ENCODE measurements at places on chromosomes 6 and 20.

- DNase-seq, result no peak
These were observed 17.7 kb upstream of the THBS2 start for GRCh38 chr6:169271158-169271876.

GRCh38 chr6:38567436-38567835 is 72.3 kb downstream of the BTBD9 start:
- DNase-seq, result no peak

DNA sequence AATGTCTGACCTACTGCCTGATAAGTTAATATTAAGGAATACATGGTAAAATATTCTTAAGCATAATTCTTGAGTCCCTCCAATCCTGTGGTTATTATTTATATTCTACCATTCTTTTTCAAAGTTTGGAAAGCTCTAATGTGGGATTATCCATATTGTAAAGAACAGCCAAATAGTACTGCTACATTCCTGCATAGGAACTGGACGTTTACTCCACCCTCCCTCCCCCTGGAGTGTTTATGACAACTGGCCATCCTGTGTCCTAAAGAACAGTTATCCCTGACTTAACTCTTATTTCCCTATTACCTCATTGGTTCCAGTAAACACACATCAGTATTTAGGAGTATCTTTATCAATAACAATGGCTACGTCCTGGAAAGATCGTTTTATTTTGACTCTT is 308.7 kb upstream of the TFAP2D start:
- DNase-seq, result no peak

DNA sequence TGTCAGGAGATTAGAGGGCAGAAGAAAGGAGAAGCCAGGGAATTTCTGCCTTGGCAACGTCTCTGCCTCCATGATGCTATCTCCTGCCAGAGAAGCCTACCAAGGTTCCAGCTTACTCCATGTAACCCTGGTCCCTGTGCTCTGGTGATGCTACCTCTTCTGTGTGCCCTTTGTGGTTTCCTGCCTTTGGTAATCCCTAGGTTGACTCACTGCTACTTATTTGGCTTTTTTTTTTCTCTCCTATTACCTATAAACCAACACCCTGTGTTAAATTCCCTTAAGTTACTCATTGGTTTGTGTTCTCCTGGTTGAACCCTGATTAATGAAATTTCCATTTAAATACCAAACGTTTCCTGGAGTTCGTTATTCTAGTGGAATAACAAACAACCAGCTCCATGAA is 527.8 kb upstream of the FLRT3 start:
- DNase-seq, result no peak

DNA sequence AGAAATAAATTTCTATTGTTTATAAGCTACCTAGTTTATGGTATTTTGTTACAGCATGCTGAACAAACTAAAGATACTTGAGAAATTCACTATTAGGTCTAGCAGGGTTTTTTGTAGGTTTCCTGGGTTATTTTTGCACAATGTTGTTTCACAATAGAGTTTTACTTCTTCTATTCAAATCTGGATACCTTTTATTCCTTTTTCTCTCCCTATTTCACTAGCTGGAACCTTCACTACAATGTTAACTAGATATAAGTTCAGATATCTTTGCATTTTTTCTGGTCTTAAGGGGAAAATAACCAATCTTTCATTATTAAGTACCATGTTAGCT is 237.7 kb upstream of the CITED2 start:
- no peak for DNase-seq

DNA sequence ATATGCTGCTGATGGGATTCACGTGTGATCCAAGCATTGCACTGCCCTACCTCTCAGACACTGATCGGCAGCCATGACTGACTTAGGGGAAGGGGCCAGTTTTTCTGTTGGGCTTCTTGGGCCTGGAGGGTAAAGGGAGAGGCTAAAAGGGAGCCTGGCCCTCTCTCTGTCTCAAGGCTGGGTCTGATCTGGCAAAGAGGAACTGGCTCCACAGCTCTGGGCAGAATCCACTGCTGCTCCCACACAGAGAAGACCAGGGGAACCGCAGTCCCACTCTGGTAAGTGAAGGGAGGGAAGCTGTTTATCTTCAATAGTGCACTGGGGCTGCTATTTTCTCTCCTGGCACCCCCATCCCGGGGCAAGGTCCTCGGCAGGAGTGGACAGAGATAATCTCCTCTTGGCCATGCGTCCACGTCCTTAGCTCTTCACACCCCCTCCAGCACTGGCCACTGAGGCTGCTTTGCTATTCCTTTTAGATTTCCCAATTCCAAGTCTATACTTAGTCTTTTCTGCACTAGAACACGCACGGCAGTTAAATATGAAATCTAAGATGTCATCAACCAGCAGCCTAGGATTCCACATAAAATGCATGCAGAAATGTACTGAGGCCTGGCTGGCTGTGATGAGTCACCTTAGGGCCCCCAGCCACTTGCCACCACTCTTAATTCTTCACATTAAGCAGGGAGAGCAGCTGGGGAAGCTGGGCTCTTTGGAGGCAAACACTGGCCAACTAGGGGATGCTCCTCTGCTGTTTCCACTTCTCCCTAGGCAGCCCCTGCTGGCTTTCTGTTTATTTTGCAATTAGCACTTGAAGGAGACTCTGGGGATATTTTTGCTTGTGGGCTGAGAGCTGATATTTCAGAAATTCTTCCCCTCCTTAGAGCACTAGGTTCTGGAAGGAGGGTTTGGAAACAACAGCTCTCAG is 87.8 kb upstream of the ARMC2 start:
- no peak for DNase-seq

DNA sequence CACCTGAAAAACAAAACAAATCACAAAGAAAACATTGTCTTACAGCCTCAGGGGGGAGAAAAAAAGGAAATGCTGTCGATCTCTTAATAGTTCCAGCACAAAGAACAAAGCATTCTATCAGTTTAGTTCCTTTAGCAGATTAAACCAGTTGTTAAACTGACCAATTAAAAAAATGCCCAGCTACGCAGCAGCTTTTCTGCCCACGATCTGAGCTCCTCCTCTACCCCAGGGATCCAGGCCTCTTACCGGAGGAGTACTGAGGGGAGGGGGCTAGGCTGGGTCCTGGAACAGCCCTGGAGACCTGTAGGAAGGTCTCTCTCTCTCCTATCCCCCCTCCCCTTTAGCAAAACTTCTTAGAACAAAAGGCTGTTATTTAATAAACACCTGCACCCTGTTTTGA is 13.4 kb downstream of the PTK7 start:
- DNase-seq, result no peak

GRCh38 chr6:142413111-142413510 is 111.3 kb downstream of the ADGRG6 start:
- no peak for DNase-seq

DNA sequence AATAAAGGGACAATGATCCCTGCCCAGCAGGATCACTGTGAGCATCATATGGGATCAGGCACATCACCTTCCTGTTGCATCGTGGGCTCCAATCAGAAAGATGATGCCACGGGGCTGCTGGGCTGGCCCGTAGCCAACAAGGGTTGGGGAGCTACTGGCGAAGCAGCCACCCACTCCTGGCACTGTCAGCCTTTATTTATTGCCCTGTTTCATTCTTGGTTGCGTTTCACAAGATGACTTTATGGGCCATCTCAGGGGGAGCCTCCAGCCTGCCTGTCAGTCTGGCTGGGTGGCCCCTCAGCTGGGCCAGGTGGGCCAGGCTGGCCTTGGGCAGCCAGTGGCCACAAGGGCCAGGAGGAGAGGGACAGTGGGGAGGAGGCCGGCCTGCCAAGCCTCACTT is 17.3 kb downstream of the VSTM2L start:
- DNase-seq, result no peak

GRCh38 chr6:40169878-40170277 is 235.6 kb upstream of the MOCS1 start:
- no peak for DNase-seq

DNA sequence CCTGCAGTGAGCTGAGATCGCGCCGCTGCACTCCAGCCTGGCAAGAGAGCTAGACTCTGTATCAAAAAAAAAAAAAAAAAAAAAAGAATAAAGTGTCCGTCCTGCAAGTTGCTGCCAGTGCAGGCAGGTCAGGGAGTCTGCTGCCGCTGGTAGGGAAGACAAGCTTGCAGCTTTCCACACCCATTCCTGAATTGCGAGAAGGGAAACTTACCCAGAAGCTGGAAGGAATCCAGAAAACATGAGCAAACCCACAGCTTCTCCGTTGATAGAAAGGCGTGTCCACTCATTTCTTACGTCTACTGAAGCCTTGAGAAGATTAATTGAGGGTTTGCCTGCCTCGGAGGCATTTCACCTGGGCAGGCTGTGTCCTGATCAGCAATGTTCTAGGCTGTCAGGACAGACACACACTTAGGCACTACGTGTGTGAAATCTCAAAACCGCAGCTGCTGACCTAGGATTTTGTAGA is 61.6 kb upstream of the DSP start:
- no peak for DNase-seq

DNA sequence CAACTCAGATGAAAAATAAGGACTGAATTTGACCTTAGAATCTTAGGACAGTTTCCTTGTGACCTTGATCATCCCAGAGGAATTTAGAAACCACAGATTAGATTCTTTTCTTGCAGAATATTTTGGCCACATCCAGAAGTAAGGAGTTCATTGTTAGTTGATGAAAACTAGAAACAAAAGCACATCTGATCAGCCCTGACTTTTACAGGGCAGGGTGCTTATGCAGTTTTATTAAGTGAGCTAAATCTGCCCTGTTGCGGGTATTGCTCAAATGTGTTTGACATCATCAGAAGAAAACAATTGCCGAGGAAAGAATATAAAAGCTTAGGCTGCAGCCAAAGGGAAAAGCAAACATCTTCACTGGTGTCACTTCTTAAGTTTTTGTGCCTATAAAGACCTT is 100.8 kb downstream of the MTFR2 start:
- no peak for DNase-seq

GRCh38 chr6:111761212-111761611 is 112.0 kb downstream of the FYN start:
- DNase-seq, result no peak

DNA sequence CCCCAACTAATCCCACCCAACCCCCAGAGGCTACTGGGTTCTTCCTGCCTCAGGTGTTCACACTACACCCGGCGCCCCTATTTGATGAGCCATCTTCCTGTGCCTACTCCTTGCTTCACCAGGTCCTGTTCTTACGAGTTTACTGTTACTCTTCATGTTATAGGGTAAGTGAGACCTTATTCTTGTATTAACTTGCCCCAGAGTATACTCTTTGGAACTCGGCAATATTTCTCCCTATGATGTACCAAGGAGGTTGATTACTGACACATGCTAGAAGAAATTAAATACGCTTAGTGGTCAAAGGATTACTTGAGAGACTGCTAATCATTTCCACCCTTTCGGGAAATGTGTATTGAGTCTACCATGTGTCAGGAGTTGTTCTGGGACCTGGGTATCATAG is 8.9 kb downstream of the RING1 start:
- DNase-seq, result no peak

- no peak for DNase-seq
These were observed 89.9 kb downstream of the CDS2 start for GRCh38 chr20:5216663-5217062.

DNA sequence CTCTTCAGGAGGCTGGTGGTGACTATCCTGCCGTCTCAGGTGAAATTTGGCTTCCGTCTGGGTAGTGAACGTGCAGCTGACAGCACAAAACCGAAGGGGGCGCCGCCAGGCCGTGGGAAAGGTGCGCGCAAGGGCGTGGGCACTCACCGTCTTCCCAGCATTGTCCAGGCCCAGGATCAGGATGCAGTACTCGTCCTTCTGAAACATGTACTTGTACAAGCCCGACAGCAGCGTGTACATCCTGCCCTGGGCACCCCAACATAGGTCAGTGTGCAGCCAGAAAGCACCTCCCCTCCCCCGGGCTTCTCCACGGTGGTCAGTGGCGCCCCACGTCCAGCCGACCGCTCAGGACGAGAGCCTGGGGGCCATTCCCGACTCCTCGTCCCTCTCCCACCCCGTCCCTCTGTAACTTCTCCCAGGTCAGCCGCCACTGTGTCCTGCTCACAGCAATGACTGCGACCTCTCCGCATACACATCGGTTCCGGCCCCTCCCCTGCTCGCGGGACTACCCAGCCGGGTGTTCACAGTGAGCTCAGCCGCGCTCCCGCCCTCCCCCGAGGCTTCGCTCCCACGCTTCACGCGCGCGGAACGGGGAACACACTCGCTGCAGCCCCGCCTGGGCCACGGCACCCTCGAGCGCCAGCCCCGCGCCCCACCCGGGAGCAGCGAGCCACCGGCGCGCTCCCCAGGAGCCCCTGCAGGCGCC is 771 bp downstream of the ARFRP1 start:
- DNase-seq, result peak; percentile 12

GRCh38 chr6:89411145-89412070 is 665 bp downstream of the RRAGD start:
- DNase-seq, result peak; percentile 28

DNA sequence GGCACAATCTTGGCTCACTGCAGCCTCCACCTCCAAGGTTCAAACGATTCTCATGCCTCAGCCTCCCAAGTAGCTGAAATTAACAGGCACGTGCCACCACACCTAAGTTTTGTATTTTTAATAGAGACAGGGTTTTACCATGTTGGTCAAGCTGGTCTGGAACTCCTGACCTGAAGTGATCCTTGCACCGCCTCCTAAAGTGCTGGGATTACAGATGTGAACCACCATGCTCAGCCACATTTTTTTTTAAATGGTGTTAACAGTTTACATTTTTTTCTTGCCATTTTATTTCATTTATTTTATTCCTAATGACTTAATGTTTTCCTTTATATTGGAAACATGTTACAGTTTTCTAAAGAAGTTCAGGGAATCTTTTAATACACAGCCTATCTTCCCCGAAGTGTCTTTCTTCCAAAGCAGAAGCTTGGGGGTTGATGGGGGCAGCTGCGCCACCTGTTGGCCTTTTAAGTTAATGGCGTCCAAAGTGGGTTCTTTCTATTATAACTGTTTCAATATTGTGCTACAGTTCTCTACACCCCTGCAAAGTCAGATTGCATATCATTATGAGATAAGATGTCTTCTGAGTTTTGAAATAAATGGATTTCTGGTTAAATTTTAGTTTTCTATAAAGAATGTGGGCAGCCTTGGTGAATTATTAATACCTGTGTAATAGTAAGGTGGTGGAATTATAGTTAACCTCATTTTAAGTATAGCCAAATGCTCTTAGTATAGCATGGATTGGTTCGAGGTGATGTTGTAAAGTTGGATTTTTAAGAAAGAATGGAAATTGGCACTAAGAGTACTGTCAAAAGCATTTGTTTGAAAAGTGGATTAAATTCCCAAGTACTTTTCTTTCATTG is 42.0 kb upstream of the PLCG1 start:
- no peak for DNase-seq

GRCh38 chr6:89917801-89918366 is 23.6 kb downstream of the GJA10 start:
- DNase-seq, result no peak

Data from progenitor cell of endocrine pancreas (in vitro differentiated cells).